Brain pericyte (primary cell): ENCODE measurements at places on chromosomes 11 and 22.

- DNase-seq, result no peak
Measured at GRCh38 chr22:30564761-30565119, 9.7 kb downstream of the GAL3ST1 start.

DNA sequence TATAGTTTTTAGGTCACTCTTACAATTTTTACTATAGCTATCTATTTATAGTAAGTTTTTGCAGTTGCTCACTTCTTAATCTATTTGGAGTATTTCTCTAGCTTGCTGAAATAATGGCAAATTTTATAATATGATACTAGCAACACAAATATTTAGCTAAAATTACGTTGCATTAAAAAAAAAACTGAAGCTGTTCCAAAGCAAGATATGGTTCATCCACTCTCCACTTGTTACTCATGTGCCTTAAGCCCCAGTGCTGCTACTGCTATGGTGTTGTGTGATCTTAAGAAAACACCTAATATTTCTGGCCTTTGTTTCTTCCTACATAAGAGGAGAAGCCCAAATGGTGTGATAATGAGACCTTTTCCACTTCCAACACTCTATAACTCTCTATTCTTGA is 479 bp downstream of the MMP3 start:
- DNase-seq, result no peak

- no peak for DNase-seq
Measured at GRCh38 chr11:9874466-9874865, 210.6 kb downstream of the SWAP70 start.

GRCh38 chr22:37818409-37819104 is 4.6 kb upstream of the GALR3 start:
- DNase-seq, result no peak

DNA sequence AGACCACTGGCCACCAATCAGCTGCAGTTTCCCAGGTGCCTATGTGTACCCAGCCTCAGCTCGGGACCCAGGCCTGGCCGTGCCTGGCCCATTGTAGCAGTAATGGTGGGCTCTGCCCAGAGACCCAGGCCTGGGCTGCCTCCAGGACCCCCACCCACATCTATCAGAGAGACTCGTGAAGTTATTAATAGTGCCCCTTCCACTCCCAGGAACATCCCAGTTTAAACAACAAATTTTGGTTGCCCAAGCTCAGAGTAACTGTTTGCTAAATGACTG is 42.5 kb downstream of the IGLL5 start:
- no peak for DNase-seq
